ENCODE measurements at places on chromosomes 6 and 20.

GRCh38 chr6:106257195-106257594, 68.4 kb downstream of the ATG5 start:
- H3K36me3 ChIP-seq: peaks cover 32% of the 10 kb centered on the region
- DNase-seq: no peak
- no peak overlapping the region for H3K27ac ChIP-seq
- H3K4me3 ChIP-seq: no peak overlapping the region
- H3K4me1 ChIP-seq: peaks cover 32% of the 10 kb centered on the region
- H3K27me3 ChIP-seq: no peaks in the 10 kb centered on the region

GRCh38 chr20:17226410-17227218, at the start of gene PCSK2:
Gene PCSK2, plus strand, starts transcription at chr20:17227040. Its CDS starts 266 bp downstream, at chr20:17227306.
- no peaks in the 10 kb centered on the region for H3K36me3 ChIP-seq
- peaks cover 70% of the 10 kb centered on the region for H3K27me3 ChIP-seq
- H3K27ac ChIP-seq: no peak within 1 kb of the TSS
- no peak for DNase-seq

- no peak for DNase-seq
- peaks cover 2% of the 10 kb centered on the region for H3K27me3 ChIP-seq
- H3K4me1 ChIP-seq: peaks cover 2% of the 10 kb centered on the region
- no peaks in the 10 kb centered on the region for H3K36me3 ChIP-seq
Observed at GRCh38 chr6:33746036-33746600, 587 bp downstream of the IP6K3 start.

DNA sequence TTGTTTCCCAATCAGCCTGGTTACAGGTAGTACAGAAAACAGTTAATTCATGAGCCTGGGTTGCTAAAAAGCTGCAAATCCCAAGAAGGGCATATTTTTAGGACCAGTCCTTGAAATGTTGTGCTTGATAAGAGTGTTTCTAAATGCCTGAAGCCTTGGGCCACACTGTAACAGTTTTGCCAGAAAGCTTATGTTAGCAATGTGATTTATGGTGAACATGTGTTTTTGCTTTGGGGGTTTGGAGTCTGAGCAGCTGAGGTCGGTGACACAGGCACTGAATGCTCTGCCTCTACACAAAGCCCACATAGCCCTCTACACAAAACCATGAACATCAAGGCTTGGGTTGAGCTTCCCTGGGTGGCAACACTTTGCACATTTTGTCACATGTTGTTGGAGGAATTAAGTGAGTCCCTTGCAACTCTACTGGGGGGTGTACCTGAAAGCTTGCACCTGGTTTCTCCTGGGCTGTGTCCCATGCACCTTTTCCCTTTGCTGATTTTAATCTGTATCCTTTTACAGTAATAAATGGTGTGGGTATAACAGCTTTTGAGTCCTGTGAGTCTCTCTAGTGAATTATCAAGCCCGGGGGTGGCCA, 22.2 kb downstream of the AHI1 start:
- no peak for DNase-seq
- no peak overlapping the region for H3K4me3 ChIP-seq
- H3K4me1 ChIP-seq: peaks cover 6% of the 10 kb centered on the region
- H3K27me3 ChIP-seq: no peaks in the 10 kb centered on the region
- H3K36me3 ChIP-seq: peaks cover 71% of the 10 kb centered on the region

DNA sequence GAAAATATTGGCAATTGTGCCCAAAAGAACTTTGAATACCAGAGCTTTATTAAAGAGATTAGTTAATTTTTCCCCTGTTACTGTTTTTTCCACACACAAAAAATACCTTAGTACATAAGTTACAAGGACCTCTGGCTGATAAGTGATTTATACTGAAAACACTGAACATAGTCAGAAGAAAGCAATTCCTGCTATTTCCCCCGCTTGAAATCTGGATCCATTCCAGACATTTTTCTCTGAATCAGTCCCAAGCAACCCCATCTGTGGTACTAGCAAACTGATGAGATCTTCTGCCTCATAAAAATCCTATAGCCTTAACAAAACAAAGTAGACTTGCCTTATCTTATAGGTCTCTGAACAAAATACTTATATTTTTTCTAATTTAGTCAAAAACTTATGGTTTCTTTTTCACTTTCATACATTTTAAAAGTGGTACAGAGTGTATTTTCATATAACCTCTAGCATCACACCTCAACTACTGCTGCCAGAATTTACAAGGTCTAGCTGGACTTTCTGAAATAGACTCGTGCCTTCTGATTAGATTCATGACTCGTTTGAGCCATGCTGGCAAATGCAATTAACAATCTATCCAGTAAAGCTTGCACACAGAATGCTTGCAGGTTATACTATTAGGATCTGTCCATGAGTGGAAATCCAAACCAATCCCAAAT, 111.9 kb downstream of the TBX18 start:
- no peaks in the 10 kb centered on the region for H3K36me3 ChIP-seq
- no peaks in the 10 kb centered on the region for H3K27me3 ChIP-seq
- H3K4me1 ChIP-seq: no peaks in the 10 kb centered on the region
- H3K27ac ChIP-seq: no peak overlapping the region
- DNase-seq: no peak

DNA sequence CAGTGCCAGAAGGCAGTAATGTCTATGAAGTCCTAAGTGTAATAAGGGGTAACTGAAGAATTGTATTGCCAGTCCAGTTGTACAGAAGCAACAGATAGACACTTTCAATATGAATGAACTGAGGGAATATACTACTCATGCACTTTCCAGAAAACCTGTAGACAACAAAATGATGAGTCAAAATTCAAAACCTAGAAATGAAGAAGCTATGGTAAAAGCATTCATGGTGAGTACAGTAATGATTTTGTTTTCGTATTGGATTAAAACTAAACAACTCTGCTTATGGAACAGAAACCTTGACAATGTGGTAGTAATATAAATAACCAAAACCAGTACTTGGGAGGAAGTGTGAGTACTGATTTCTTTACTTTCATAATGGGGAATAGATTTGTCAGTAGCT, 35.0 kb downstream of the ARMC2 start:
- peaks cover 4% of the 10 kb centered on the region for H3K27me3 ChIP-seq
- H3K36me3 ChIP-seq: peaks cover 34% of the 10 kb centered on the region
- no peak for DNase-seq
- H3K4me1 ChIP-seq: peaks cover 33% of the 10 kb centered on the region

- no peak overlapping the region for H3K4me3 ChIP-seq
- no peak overlapping the region for H3K27ac ChIP-seq
- DNase-seq: no peak
- peaks cover 1% of the 10 kb centered on the region for H3K36me3 ChIP-seq
- peaks cover 8% of the 10 kb centered on the region for H3K27me3 ChIP-seq
Observed at GRCh38 chr20:33947709-33948295, 45.9 kb upstream of the RALY start.

DNA sequence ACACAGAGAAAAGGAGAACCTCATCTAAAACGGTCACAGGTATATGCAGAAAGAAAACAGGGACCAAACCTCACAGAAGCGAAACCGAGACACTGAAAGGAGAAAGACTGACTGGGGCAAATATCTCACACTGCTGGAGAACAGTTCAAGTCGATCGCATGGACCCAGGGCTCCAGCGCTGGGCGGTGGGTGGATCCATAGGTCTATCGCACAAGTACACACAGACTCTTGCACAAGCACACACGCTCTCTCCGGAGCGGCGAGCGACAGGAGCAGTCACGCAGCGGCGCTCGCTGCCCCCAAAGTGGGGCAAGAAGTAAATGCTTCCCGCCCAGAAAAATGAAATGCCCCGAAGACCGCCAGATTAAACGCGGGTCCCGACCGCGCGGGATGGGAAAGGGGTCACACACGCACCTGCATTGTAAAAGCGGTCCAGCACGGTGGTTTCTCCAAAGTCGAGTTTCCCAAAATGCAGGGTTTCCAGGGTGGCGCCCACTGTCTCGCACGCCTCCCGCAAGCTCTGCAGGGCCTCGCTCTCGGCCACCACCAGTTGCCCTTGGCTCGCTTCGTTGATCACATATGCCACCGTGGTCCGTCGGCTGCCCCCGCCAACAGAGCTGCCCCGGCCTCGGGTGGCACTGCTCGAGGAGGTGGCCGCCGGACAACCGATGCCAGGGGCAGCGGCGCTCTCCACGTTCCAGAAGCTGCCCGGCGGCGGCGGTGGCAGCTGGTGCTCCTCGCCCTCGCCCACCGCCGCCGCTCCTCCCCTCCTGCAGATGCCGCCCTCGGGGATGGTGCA, 782 bp downstream of the MAP3K5 start:
- peak; percentile 69 for DNase-seq
- H3K36me3 ChIP-seq: peaks cover 9% of the 10 kb centered on the region
- H3K4me3 ChIP-seq: peak overlapping the region; percentile 93
- peak overlapping the region; percentile 90 for H3K27ac ChIP-seq
- H3K4me1 ChIP-seq: peaks cover 50% of the 10 kb centered on the region
- H3K27me3 ChIP-seq: no peaks in the 10 kb centered on the region

- H3K4me1 ChIP-seq: no peaks in the 10 kb centered on the region
- H3K27me3 ChIP-seq: peaks cover 15% of the 10 kb centered on the region
- H3K36me3 ChIP-seq: no peaks in the 10 kb centered on the region
Observed at GRCh38 chr20:39214828-39215227, 252.7 kb downstream of the DHX35 start.

- no peaks in the 10 kb centered on the region for H3K36me3 ChIP-seq
- H3K4me3 ChIP-seq: no peak overlapping the region
- no peak for DNase-seq
Observed at GRCh38 chr6:6246544-6246943, 73.9 kb downstream of the F13A1 start.

DNA sequence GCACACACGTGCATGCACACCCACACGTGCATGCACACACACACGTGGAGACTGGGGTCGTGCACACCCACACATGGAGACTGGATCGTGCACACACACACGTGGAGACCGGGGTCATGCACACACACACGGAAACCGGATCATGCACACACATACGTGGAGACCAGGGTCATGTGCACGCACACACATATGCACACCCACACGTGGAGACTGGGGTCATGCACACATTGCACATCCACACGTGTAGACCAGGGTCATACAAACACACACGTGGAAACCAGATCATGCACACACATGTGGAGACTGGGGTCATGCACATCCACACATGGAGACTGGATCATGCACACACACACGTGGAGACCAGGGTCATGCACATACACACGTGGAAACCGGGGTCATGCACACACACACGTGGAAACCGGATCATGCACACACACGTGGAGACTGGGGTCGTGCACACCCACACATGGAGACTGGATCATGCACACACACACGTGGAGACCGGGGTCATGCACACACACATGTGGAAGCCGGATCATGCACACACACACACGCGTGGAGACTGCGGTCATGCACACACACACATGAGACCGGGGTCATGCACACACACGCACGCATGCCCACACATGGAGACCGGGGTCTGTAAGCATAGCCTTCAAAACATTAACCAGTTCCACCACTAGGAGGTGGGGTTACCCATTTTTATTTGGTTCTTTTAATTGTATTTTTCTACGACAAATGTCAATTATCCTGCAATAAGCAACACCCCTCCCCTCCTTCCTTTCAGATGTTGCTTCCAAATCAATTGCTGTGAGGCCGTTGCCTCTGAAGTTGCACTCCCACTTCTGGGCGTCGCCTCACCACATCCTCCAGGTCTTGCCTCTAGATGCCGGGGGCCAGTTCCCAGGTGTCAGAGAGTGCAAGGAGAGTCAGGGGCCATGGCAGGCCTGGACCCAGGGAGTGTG, 95.8 kb downstream of the TMEM242 start:
- peaks cover 25% of the 10 kb centered on the region for H3K4me1 ChIP-seq
- DNase-seq: no peak
- no peaks in the 10 kb centered on the region for H3K36me3 ChIP-seq
- no peak overlapping the region for H3K4me3 ChIP-seq
- peaks cover 8% of the 10 kb centered on the region for H3K27me3 ChIP-seq

DNA sequence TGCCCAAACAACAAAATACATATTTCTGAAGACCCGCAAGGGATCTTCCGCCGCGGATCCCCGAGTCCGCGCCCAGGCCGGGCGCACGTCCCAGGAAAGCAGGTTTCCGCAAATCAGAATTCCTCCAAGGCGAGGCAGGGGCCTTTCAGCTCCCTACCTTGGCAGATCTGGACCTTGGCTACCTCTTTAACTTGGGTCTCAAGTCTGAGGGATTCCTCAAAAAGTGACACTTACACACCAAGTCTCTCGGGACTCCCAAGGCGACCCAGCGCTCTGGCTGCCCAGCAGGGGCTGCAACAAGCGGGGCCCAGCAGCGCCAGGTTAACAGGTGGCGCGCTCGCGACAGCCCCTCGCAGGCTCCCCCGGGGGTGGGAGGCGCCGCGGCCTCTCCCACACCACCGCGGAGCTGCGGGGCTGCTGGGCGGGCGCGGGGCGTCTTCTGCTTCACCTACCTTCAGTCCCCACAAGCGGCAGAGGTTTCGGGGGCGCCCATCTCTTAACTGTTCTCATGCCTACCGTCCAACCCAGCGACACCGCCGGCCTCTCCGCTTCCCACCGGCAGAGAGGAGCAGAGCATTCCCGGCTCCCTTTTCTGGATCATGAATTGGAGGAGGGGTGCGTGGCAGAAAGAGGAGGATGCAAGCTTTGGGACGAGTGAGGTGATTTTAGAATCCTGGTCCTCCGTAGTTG, 414 bp downstream of the SIM1 start:
- H3K27me3 ChIP-seq: peaks cover 84% of the 10 kb centered on the region
- peaks cover 30% of the 10 kb centered on the region for H3K4me1 ChIP-seq
- no peak overlapping the region for H3K27ac ChIP-seq
- no peak for DNase-seq
- no peaks in the 10 kb centered on the region for H3K36me3 ChIP-seq

GRCh38 chr20:2390951-2391675, 10.4 kb downstream of the TGM6 start:
- H3K27me3 ChIP-seq: no peaks in the 10 kb centered on the region
- DNase-seq: no peak
- no peak overlapping the region for H3K4me3 ChIP-seq
- no peaks in the 10 kb centered on the region for H3K36me3 ChIP-seq
- H3K27ac ChIP-seq: no peak overlapping the region
- H3K4me1 ChIP-seq: peaks cover 6% of the 10 kb centered on the region

- H3K36me3 ChIP-seq: no peaks in the 10 kb centered on the region
- DNase-seq: no peak
- H3K27me3 ChIP-seq: peaks cover 26% of the 10 kb centered on the region
- H3K27ac ChIP-seq: no peak overlapping the region
- peaks cover 45% of the 10 kb centered on the region for H3K4me1 ChIP-seq
- no peak overlapping the region for H3K4me3 ChIP-seq
Observed at GRCh38 chr6:137166247-137167098, 7.0 kb downstream of the IL22RA2 start.

- no peaks in the 10 kb centered on the region for H3K4me1 ChIP-seq
- H3K36me3 ChIP-seq: no peaks in the 10 kb centered on the region
- no peak overlapping the region for H3K27ac ChIP-seq
- peaks cover 14% of the 10 kb centered on the region for H3K27me3 ChIP-seq
- no peak for DNase-seq
Observed at GRCh38 chr6:17178326-17178725, 76.5 kb downstream of the STMND1 start.

DNA sequence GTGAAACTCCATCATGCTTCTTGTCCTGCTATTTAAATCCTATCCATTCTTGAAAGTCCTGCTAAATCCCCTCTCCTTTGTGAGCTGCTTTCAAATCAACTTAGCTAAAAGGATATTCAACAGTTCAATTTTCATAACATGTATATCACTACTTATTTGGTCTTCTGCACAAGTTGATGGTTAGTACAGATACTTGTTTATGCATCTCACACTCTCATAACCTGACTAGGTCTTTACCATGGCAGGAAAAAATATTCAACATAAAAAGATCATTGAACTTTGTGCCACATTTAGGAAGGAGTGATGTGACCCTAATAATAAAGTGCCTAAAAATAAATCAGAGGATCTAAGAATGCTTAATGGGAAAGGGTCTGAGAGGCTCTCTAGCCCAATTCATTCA, 148.2 kb downstream of the RALGAPA2 start:
- peaks cover 23% of the 10 kb centered on the region for H3K4me1 ChIP-seq
- no peaks in the 10 kb centered on the region for H3K27me3 ChIP-seq
- H3K4me3 ChIP-seq: no peak overlapping the region
- peaks cover 42% of the 10 kb centered on the region for H3K36me3 ChIP-seq
- no peak for DNase-seq
